ENCODE measurements at places on chromosomes 1 and 21. TPM values are rescaled to one million over a fixed set of nuclear protein-coding genes. Genes with fewer than 3 reads are reported as not detected.

The C1QA gene
- not detected for total RNA-seq

The ZC3H11A gene
- 151 TPM for total RNA-seq

The FLG2 gene
- total RNA-seq, result not detected

The DCST1 gene
- not detected for total RNA-seq

The STUM gene
- total RNA-seq, result not detected

The ALX3 gene
- not detected for total RNA-seq

The S100A3 gene
- 0.79 TPM for total RNA-seq

The ITLN1 gene
- not detected for total RNA-seq

The AGMAT gene
- total RNA-seq, result 2.3 TPM

The AMPD2 gene
- 50.5 TPM for total RNA-seq

All from thoracic aorta endothelial cell (primary cell).